ENCODE measurements at places on chromosomes 1 and 21.

DNA sequence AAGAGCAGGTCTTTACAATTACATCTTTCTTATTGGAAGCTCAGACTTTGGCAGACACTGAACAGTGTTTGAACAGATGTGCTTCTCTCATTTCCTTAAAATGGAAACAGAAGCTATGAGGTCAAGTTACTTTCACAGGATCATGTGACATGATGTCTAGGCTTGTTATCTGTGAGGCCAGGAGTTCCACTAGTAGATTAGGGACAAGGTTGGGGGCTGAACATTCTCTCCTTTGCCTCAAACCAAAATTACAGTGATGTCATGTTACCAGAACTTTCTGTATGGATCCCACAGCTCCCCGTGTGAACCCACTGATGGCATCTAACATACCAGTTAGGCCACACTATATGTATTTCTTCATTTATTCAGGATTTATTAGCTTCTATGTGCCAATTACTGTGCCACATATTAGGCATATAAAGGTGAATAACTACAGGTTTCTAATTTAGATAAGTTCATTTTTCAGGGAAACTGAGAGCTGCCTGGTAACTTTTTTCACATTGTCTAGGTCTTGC is 6.0 kb downstream of the DYNLT5 start:
- no peak for DNase-seq

DNA sequence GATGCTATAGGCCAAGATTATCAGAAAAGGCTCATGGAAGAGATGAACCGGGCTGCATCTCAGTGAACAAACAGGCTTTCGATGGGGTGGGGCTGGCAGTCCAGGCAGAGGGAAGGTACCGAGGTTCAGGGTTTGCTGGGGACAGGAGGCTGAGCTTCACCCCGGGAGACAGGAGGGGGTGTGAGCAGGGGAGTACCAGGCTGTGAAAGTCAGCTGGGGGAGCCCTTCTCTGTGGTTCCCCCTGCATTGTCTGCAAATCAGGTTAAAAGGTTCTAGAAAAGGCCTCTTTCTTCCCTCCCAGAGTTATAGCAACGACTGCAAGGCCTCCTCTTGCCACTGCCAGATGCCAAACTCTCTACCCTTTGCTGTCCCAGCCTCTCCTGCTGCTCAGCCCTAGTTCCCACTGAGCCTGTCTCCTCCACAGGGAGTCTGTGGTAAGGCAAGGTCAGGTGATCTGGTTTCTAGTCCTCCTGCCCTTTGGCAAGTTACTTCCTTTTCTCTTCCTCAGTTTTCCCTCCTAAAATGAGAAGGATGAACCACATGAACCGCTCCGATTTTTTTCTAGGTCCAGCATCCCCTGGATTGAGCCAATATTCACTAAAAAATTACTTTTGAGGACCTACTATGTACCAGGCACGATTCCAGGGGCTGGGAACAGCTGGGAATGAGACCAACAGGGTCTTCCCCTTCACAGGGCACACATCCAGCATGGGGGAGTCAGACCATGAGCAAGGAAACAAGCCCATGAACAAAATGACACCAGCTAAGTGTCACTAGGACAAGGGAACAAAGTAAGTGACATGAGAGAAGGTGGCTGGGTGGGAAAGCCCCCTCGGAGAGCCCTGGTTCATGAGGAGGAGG is 7.2 kb downstream of the LAD1 start:
- DNase-seq, result no peak

- no peak for DNase-seq
Measured at GRCh38 chr21:34950980-34951379, 98.1 kb downstream of the RUNX1 start.

- DNase-seq, result no peak
Measured at GRCh38 chr1:108886292-108886691, 9.5 kb downstream of the GPSM2 start.

DNA sequence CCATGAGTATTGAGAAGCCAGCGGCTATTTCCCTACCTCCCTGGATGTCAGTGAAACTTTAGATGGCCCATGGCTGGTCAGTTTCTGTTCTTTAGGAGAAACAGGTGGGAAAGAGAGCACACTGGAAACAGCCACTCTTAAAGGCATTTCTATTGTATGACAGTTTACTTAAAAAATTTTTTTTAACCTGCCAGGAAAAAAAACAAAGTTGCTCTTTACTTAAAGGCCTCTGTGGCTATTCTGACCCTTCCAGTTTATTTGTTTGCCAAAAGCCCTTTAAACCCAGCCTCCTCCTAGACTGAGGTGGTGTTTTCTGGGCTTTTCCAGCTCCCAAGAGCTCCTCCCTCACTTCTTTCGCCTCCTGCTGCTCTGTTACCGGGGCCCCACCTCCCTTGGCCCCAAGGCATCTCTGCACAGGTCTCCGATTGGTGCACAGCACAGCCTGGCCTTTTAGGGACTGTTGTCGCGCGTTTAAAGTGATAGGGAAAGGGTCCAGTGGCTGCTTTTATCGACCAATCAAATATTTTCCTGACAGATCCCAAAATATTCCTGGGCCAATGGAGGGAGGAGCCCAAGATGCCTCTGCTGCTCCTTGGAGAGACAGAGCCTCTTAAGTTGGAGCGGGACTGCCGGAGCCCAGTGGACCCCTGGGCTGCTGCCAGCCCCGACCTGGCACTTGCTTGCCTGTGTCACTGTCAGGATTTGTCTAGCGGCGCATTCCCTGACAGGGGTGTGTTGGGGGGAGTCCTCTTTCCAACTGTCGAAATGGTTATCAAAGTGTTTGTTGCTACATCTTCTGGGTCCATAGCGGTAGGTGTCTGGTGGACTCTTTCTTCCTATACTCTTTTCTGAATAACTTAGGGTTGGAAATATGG is at the start of gene SH3BGR:
TSS of gene SH3BGR (plus strand) at position 639 of the 875 bp plus-strand sequence. CDS start at position 766, 127 bp downstream.
- no peak for DNase-seq

Measured in HT-29 (cell line).